Activated B cell treated with CpG ODN at 0.5 μM for 24 hours (primary cell): ENCODE measurements at places on chromosomes 3 and 15.

DNA sequence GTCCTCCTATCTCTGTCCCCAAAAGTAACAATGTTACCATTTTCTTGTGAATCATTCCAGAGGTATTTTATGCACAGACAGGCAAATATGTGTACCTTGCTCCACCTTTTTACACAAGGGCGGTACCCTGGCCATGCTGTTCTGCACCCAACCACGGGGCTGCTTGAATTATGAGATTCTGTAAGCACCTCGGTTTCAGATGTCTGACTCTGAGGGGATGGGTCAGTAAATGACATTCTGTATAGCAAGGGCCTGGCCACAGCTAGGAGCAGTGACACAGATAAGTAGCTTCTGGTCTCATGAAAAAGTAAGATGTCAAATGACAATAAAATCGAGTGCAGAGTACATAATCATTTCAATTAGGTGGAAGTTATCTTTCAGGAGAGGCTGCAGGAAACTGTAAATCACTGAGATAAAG is 30.4 kb upstream of the FLNB start:
- DNase-seq: no peak

- DNase-seq: no peak
Measured at GRCh38 chr3:179732661-179733348, 80.0 kb downstream of the USP13 start.

DNA sequence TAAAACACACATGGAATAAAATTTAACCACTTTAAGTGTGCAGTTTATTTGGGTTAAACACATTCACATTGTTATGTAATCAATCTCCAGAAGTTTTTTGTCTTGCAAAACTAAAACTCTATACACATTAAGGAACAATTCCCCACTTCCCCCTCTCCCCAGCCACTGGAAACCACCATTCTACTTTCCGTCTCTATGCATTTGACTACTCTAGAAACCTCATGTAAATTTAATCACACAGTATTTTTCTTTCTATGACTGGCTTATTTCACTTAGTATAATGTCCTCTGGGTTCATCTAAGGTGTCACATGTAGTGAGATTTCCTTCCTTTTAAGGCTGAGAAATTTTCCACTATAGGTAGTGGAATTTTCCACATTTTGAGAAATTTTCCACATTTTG is 568.7 kb upstream of the UBE2E2 start:
- DNase-seq: no peak

- DNase-seq: no peak
Measured at GRCh38 chr3:177321819-177322218, 124.5 kb upstream of the TBL1XR1 start.

GRCh38 chr3:111577798-111578685 is 17.1 kb downstream of the ZBED2 start:
- DNase-seq: no peak

- DNase-seq: no peak
Measured at GRCh38 chr15:71215126-71215894, 100.0 kb downstream of the THSD4 start.
